ENCODE measurements at places on chromosomes 2 and 18.

DNA sequence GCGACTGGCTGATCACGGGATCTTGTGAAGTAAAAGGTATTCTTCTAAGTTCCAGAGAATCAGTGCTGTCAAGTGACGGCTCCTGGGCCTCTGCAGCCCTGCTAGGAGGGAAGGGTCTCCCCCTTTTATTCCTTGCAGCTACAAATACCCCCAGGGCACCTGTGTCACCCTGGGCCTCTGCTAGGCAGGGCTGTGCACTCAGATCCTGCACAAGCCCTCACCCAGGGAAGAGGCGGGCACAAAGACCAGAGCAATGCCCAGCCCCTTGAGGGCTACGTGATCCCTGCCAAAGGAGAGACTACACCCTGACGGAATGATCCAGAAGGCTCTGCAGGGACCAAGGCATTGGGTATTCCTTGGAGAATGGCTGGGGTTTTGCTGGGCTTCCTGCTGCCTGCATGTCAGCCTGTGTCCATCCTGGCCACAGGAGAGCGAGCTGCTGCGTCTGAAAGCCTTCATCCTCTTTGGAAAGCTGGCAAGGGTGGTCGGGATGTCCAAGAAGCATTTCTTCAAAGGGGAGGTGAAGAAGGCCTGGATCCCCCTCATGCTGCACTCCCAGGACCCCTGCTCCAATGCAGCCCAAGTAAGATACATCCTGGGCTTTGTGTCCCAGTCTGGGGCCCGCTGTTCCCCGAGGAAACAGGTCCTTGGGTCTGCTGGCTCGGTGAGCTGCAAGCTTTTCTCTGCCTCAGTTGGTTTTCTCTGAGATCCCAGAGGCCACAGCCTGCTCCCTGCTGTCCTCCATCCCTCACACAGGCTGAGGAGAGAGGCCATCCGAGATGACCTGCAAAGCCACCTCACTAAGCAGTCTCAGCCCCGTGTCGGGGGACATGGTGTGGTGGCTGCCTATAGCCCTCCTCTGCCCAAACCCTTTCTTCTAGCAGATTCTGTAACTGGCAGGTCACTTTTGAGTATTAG lies 24.9 kb downstream of the HJURP start:
- DNase-seq: no peak

DNA sequence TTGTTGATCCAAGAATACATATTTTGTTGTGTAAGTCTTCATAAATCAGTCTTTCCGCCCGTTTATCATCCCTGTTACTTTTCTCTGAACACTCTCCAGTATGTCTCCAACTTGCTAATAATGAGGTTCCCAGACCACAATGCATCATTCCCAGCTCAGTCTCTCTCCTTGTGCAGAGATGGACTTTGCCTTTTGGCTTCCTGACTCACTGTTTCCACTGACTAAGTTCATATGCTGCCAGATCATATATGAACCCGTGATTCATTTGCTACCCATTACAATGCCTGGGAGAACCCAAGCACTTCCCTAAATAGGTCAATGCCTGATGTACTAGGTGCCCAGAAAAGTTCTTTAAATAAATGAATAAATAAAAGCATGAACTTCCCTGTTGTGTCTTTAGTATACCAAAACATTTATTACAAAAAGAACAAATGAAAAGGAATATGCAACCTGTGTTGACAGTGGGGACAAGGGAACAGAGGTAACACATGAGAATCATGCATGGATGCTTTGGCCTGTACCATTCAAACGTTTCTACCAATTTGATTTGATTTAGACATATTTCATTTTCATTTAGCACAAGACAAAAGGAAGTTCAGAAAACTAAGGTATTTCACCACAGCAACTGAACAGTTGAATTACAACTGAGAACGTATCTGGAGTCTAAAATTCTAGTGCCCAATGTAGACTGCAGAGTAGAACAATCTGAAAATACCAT lies 215.4 kb upstream of the HNRNPA3 start:
- DNase-seq: peak; percentile 50

GRCh38 chr2:117273009-117273671 lies 541.4 kb upstream of the DDX18 start:
- no peak for DNase-seq

GRCh38 chr2:218286570-218287459 lies 5.5 kb downstream of the TMBIM1 start:
- DNase-seq: peak; percentile 97

DNA sequence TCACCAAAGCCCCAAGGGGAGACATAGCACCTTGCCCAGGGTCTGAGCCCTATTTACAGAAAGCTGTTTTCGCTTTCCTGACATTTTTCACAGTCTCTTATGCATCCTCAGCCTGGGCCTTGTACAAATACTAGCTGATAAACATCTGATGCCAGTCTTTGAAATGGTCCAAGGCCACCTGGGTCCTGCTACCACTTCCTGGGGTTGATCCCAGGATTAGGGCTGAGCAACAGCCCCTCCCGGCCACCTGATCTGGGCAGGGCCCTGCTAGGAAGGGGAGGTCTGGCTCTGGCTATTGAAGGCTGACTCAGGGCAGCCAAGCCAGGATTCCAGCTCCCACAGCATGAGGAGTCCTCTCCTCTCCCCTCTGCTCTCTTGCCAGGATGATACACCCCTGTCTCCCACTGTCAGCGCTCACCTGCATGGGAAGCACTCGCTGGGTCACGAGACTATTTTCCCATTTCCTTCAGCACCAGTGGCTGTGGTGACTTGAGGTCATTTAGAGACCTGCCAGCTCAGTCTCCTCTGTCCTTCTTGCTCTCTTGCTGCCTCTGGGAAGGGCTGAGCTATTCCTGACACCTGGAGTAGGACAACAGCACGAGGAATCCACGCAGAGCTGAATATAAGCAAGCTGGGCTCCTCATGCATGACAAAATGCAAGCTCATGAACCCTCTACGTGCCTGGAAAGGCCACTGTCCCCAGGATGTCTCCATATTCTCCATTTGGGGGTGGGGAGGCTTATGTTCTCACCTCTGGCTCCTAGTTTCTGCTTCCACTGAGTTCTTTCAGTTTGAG lies 53.0 kb upstream of the LGALSL start:
- DNase-seq: no peak

GRCh38 chr18:5294113-5294456 lies 1.4 kb downstream of the ZBTB14 start:
- no peak for DNase-seq

DNA sequence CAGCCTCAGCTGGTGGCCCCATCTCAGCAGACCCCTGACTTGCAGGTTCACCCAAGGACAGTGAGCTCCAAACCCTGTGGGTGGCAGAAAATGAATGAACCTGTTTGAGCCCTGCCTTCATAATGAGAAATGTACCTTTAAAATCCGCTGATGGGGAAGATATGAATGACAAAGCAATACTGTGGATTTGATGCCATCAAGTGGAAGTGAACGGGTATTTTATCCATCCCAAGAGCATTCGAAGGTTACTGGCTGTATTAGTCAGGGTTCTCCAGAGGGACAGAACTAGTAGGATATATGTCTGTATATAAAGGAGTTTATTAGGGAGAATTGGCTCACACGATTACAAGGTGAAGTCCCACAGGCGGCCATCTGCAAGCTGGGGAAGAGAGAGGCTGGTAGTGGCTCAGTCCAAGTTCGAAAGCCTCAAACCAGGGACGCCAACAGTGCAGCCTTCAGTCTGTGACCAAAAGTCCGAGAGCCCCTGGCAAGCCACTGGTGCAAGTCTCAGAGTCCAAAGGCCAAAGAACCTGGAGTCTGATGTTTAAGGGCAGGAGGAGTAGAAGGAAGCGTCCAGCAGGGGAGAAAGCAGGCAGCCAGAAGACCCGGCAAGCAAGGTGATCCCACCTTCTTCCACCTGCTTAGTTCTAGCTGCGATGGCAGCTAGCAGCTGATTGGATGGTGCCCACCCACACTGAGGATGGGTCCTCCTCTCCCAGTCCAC lies 32.1 kb downstream of the TOGARAM2 start:
- no peak for DNase-seq

GRCh38 chr2:162574615-162575452 lies 230.9 kb downstream of the GCA start:
- DNase-seq: no peak

DNA sequence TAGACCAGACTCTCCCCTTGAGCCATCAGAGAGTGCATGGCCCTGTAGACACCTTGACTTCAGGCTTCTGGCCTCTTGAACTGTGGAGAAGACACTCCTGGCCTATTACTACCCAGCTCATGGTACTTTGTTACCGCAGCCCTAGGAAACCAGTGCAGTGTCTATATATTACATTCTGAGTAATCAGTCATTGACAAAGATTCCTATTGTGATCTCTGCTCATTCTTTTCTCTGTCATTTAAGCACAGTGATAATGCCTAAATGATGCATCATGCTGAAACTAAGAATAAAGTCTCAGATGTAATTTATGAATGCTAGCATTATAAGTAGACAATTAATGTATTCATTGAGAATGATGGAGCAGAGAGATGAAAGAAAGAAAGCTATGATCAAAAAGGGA lies 603.5 kb downstream of the SOCS6 start:
- no peak for DNase-seq

DNA sequence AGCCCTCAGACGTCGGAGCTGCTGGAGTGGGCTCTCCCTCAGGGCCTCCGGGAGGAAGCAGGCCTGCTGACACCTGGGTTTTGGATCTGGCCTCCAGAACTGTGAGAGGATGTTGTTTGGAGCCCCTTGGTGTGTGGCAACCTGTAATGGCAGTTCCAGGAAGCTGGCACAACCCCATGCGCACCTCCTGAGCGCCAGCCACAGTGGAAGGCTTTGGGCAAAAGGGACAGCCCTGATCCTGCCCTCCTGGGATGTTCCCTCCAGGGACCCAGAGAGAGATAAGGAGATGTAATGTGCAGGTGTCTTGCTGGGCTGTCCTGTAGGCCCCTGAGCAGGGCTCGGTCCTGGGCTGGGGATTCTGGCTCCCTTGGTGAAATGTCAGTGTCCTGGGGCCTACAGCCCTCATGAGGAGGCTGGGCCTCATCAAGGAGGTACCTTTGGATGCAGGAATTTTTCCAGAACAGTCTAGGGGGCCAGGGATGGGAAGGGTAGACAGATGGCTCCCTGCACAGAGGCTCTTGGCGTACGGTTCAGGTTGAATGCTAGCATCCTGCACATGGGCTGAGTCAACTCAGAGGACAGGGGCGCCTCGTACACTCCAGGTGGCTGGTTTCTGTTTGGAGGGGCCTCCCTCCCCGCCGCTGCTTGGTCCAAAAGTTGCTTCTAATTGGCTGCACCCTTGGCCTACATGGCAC lies 61.1 kb downstream of the ASB1 start:
- no peak for DNase-seq

- DNase-seq: peak; percentile 85
Measured at GRCh38 chr2:132671151-132671835, 1.3 kb upstream of the LYPD1 start.

GRCh38 chr18:11154368-11154989 lies 5.1 kb upstream of the PIEZO2 start:
- peak; percentile 81 for DNase-seq

- peak; percentile 58 for DNase-seq
Measured at GRCh38 chr18:62523631-62524439, 1.0 kb downstream of the ZCCHC2 start.

DNA sequence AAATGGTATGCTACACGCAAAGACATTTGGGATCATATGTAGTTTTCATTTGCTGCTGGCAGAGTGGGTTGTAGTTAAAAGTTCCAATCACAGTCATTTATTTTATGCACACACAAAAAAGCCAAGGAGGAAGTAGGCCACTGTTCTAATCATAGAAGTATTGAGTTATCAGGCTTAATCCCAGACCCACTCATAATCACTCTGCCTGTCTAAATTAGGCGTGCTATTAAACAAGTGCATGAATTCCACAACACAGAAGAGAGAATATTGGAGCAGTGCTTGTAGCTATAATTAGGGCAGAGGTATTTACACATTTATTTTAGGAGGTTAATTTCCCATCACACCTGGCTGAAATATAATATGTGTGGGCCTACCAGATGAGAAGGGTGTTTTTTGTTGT lies 65.7 kb upstream of the FIGN start:
- no peak for DNase-seq

GRCh38 chr2:239380831-239381708 lies 19.8 kb downstream of the HDAC4 start:
- no peak for DNase-seq

DNA sequence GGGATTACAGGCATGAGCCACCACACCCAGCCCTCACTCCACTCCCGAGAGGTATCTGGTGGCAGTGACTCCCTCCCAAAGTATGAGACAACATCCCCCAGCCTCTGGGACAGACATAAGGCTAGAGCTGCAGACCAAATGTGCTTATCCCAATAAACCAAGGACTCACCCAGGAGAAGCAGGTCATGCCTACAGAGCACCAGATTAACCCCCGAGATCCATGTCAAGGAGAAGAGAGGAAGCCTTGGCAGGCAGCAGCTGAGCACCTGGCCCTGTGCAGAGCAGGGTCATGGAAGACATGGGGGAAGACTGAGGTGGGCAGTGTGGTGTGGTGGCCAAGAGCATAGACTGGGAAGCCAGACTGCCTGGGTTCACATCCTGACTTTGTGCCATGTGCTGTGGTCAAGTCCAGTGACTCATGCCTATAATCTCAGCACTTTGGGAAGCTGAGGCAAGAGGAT lies 7.2 kb downstream of the RAB11FIP5 start:
- DNase-seq: no peak

- no peak for DNase-seq
Measured at GRCh38 chr2:201774546-201774945, 6.2 kb downstream of the ALS2 start.

DNA sequence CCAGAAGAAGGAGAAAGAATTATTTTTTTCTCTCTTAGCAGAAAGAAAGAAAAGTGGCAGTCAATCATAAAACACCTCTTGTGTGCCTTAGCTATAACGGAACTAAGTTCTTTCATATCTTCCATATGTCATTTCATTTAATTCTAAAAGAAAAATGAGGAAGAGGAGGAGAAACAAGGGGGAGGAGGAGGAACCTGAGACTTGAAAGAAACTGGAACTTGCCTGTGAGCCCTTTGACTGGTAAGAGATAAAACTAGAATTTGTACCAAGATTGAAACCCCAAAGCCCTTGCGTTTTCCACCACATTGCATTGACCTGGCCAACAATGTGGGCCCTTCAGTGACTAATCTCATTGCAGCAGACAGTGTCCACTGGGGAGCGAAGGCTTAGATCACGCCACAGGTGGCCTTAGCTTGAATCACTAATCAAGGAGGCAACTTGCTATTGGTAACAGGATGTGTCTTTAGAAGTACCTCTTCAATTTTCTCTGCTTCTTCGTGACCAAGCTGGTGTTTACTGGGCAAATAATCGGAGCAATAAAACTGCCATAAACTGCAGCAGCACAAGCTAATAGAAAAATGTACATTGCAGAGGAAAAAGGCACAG lies 307.9 kb downstream of the CLIP4 start:
- DNase-seq: no peak

GRCh38 chr2:238254095-238254723 lies 14.4 kb upstream of the HES6 start:
- no peak for DNase-seq

DNA sequence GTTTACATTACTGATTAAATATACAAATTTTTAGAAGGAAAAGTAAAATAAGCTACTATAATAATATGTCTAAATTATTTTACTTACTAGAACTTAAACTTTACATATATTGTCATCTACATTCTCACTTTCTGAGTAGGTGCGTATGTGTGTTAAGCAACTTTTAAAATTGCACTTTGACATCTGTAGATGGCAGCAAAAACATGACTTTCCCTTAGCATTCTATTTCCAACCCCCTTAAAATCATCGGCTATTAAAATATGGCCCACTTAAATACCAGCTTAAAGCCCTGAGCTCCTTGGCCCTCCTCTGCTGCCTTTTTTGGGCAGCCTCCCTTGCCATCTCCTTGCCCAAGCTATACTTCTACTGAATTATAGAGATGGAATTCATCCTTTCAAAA lies 78.0 kb downstream of the UPP2 start:
- peak; percentile 48 for DNase-seq

GRCh38 chr2:46376586-46376985 lies 79.4 kb downstream of the EPAS1 start:
- no peak for DNase-seq

Measured in fibroblast of pulmonary artery (primary cell).